ENCODE measurements at places on chromosomes 1 and 21.

GRCh38 chr1:178928976-178929375 lies 58.1 kb upstream of the ANGPTL1 start:
- no peak for DNase-seq

DNA sequence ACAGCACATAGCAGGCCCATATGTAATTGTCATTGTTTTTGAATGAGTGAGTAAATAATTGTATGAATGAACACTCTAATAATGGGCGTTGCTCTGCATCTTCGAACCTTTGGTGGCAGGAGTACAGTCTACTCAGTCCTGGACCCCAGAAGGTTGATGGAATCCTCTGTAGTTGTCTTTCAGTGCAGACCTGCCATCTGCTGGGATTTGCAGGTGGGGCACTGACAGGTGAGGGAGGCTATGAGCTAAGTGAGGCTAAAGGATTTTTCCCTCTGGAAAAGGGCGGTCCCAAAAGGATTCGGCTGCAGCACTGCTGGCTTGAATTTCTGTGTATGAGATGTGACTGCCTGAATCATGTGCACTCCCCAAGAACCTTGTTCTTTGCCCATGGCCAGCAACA lies 53.4 kb downstream of the PLXNA2 start:
- no peak for DNase-seq

DNA sequence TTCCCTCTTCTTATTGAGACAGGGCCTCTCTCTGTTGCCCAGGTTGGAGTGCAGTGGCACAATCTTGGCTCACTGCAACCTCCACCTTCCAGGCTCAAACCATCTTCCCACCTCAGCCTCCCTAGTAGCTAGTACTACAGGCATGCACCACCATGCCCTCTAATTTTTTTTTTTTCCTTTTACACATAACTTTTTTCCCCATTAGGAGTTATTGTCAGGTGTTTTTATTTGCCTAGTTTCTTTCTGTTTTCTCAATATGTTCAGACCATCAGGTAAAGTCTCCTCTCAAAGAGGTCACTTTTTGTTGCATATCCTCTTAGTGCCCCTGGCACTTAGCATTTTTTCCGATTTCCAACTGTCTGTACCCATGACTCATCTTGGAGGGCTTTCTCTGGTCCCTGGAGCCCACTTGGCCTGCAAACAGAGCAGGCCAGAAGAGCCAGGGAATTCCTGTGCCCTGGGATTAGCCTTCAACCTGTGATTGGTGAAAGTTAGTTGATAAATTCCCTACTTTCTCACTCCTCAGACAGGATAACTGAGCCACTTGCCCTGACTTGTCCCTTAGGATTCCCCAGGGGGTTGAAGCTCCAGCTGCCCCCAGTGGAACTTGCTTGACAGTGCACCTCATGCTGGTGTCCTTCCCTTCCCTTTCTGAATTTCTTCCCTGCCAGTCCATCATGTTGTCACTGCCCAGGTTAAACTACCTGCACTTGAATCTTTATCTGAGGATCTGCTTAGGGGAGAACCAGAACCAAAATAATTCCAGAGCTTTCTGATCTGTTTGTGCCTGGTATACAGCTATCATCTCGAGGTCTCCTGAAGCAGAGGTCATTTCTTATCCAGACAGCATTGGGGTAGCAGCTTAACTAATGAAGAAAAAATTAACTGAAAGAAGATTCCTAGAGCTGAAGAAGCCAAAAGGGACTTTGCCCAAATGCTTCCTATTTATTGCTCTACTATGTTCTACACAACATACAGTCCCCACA lies 2.4 kb downstream of the NTPCR start:
- DNase-seq, result no peak

DNA sequence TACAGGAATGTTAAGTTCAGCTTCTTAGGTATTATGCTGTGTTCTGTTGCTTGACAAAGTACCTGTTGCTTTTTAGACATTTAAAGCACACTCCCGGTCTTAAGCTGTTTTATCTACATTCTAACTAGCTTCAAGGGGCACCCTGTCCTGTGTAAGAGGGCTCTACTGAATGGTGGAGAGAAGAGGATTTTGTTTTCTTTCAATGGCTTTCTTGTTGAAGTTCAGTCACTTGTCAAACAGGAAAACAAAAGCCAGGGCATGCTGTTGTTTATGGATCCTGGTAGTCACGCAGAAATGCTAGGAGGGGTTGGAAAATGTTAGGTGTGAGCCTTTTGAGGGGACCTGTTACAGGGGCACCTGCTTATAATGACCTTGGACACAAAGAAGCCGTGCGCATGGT lies 30.7 kb downstream of the PGM1 start:
- no peak for DNase-seq

DNA sequence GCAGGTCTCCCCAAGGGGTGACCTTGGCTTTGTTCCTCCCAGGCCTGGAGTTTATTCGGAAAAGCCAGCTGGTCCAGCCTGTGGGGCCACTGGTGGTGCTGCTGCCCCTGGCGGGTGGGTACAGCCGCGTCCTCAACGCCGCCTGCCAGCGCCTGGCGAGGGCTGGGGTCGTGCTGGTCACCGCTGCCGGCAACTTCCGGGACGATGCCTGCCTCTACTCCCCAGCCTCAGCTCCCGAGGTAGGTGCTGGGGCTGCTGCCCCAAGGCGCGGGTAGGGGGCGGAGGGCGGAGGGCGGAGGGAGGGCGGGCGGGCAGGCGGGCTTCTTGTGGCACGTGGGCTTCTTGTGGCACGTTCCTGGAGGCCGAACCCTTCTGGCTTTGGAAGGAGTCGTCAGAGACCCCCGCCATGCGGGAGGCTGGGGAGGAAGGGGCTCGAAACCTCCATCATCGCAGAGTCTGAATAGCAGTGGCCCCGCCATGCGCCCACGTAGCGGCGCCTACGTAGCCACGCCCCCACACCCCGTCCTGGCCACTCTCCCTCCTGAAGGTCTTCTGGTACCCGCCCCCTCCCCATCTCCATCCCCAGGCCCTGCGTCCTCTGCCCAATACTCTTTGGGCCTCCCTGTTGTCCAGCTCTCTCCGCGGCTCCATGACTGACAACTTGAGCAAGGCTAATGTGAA lies 16.7 kb downstream of the PCSK9 start:
- no peak for DNase-seq

- DNase-seq, result no peak
Observed at GRCh38 chr1:222736470-222736869, 532 bp upstream of the FAM177B start.
